ENCODE measurements at places on chromosomes 3 and 15.

DNA sequence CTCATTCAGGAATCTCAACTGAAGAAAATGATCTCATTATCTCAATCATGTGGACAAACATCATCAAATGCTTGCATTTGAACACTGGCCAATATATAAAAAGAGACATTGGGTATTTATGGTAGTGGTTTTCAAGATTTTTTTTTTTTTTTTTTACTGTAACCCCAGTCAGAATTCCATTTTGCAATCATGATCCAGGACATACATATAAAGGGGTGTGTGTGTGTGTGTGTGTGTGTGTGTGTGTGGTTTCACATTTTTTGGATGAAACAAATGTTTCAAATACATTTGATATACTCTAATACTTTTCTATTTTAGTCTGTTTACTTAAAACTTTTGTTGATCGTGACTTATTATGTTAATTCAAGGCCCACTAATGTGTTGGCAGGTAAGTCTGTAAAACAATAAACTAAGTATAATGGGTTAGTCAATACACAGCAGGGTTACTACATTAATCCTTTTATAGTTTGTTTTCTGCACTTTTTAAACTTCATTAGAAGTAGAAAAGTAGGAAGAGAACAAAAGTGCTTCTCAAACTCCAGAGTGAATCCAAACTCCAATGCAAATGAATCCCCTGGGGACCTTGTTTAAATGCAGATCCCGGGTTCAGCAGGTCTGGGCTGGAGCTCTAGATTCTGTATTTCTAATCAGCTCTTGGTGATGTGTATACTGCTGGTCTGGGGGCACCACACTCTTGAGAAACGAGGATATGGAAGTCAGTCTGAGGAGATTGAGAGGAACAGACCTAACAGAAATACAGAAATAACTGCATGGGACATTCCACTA lies 17.6 kb downstream of the THRB start:
- DNase-seq: no peak

DNA sequence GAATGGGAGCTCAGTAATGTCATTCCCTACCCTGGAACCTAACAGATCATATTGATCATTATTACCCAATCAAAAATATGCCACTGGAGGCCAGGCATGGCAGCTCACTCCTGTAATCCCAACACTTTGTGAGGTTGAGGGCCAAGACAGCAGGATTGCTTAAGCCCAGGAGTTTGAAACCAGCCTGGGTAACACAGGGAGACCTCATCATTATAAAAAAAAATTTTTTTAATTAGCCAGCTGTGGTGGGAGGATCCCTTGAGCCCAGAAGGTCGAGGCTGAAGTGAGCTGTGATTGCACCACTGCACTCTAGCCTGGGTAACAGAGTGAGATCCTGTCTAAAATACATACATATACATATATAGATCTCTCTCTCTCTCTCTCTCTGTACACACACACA lies 10.2 kb downstream of the IGDCC4 start:
- no peak for DNase-seq

DNA sequence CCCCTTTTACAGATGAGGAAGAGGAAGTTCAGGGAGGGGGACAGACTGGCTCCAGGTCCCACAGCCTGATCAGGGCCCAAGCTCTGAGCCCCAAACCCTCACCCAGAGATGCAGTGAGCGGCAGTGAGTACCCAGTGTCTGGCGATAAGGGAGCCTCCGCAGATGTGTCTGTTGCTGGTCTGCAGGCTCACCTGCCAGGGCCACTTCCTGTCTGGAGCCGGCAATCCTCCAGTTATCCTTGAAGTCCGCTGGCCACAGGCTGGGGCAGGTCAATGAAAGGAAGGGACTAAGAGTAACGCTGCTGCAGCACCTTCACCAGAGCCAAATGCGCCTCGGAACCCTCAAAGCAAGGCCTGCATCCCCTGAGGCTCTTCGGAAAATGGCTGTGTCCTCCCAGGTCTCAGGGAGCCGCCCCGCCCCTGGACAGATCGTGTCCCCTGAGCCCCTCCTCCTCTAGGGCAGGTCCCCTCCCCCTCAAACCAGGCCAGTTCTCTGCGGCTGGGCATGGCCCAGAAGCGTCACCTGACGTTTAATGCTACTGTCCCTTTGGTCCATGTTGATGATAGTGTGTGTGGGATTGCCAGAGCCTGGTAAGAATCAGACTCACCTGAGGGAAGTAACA lies 51.5 kb downstream of the MYL3 start:
- no peak for DNase-seq

- no peak for DNase-seq
Measured at GRCh38 chr15:85482894-85483293, 102.5 kb downstream of the AKAP13 start.

DNA sequence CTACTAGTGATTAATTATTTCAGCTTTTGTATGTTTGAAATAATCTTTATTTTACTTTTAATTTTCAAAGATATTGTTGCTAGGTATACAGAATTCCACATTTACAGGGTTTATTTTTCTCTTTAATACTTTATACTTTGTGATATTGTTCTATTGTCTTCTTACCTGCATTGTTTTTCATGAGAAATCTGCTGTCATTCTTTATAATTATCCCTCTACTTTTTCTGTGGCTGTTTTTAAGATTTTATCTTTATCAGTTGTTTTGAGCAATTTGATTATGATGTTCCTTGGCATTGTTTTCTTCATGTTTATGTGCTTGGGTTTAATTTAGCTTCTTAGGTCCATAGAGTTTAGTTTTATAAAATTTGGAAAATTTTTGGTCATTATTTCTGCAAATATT lies 168.6 kb downstream of the DTWD1 start:
- no peak for DNase-seq

Data from stimulated activated CD8-positive, alpha-beta memory T cell treated with anti-CD3 and anti-CD28 coated beads, Interleukin-4, amount 100 ng/mL, for 4 hours (primary cell).